ENCODE measurements at places on chromosomes 13 and 19. TPM values are rescaled to one million over a fixed set of nuclear protein-coding genes. Genes with fewer than 3 reads are reported as not detected.

SLITRK5 gene
- not detected for polyA plus RNA-seq

OR7C1 gene
- polyA plus RNA-seq = 0.17 TPM

DNA sequence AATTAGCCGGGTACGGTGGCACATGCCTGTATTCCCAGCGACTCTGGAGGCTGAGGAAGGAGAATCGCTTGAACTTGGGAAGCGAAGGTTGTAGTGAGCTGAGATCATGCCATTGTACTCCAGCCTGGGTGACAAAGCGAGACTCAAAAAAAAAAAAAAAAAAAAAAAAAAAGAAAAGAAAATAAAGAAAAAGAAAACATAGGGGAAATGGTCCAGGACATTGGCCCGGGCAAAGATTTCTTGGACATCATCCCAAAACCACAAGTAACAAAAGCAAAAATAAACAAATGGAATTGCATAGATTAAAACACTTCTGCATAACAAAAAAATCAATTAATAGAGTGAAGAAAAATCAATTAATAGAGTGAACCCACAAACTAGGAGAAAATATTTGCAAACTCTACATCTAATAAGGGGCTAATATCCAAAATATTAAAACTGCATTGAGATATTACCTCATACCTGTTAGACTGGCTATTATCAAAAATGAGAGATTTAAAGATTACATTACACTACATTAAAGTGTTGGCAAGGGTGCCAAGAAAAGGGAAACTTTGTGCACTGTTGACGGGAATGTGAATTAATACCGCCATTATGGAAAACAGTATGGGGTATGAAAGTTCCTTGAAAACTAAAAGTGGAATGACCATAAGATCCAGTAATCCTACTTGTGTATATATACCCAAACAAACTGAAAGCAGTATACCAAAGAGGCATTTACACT, 18.5 kb upstream of the ABCC4 start:
- DNase-seq = no peak

- no peak for DNase-seq
These were observed 10.4 kb downstream of the EXOSC8 start for GRCh38 chr13:37011002-37011401.

GRCh38 chr13:30421093-30422053, 920 bp upstream of the UBE2L5 start:
- peak; percentile 92 for DNase-seq

- DNase-seq = peak; percentile 36
These were observed 883 bp downstream of the ZNF441 start for GRCh38 chr19:11767633-11768133.

- DNase-seq = no peak
These were observed at the start of gene CADM4 for GRCh38 chr19:43639519-43640423. CADM4 (minus strand) TSS chr19:43639850; CDS start chr19:43639790, 60 bp downstream.

DNA sequence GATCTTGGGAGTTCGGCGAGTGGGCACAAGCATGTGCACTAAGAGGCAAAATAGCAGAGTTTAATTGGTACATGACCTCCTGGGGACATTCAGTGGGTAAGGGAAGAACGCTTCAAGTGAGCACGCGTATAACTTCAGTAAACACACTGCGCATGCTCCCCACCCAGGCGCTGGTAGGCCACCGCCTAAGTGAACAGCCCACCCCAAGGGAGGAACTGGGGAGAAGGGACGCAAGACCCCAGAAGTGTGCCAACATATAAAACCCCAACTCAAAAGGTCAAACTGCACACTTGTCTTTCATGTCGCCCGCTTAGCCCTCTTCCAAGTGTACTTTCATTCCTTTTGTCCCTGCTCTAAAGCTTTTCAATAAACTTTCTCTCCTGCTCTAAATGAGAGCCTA, 10.5 kb upstream of the NTN5 start:
- peak; percentile 73 for DNase-seq

DNA sequence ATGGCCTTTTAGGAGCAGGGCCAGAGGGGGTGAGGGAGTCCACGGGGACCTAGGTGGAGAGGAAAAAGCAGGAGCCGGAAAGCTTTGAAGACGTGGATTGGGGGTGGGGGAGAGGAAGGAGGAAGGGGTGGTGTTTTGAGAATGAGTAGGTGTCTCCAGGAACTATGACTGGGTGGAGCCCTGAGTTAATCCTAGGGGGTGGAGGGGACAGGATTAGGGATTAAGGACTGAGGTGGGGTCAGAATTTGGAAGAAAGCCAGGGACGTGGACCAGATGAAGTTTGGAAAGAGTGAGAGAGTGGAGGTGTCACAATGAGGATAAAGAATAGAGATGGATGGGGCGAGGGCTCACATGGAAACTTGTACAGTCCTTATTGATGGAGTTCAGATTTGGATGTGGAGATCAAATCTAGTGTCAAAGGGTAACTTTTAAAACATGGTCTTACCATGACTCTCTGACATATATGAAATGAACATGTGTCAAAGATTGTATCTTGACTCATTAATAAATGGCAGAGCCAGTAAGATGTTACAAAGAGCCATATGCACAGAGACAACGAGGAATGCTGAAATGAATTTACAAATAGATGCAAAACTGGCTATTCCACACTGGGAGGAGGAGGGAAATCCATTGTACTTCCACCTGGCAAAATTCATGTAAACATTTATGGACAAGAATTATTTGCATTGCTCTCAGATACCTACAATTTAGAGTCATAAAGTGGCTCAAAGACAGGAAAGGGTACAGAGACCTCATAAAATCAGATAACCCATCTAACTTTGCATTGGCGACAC, 1.7 kb upstream of the KLK13 start:
- DNase-seq = no peak

All from muscle of arm (tissue), 14 donors.